ENCODE measurements at places on chromosomes 5 and 9. TPM values are rescaled to one million over a fixed set of nuclear protein-coding genes. Genes with fewer than 3 reads are reported as not detected.

The ACTBL2 gene
- total RNA-seq, result not detected

The OSMR gene
- total RNA-seq, result not detected

The PCDHGB1 gene
- 1.8 TPM for total RNA-seq

The TOR1B gene
- total RNA-seq, result 18.0 TPM

The UBAC1 gene
- total RNA-seq, result 60.2 TPM

The HRCT1 gene
- total RNA-seq, result not detected

The ALDOB gene
- not detected for total RNA-seq

The CDX1 gene
- total RNA-seq, result not detected

The TMEM203 gene
- total RNA-seq, result 44.7 TPM

The EIF4E1B gene
- not detected for total RNA-seq

The NUTM2G gene
- not detected for total RNA-seq

The PAPPA gene
- total RNA-seq, result 0.80 TPM

The SPATA9 gene
- 1.0 TPM for total RNA-seq

The POLR3G gene
- total RNA-seq, result 0.53 TPM

Measured in cardiac muscle cell (in vitro differentiated cells and primary cell).